Left renal cortex interstitium (tissue), 4 donors: ENCODE measurements at places on chromosomes 7 and 10. TPM values are rescaled to one million over a fixed set of nuclear protein-coding genes. Genes with fewer than 3 reads are reported as not detected.

The TMEM26 gene
- 9.6 TPM for polyA plus RNA-seq

The SPDYE6 gene
- polyA plus RNA-seq: 10.2 TPM

The TEX36 gene
- polyA plus RNA-seq: not detected

The SLC26A5 gene
- polyA plus RNA-seq: 0.60 TPM

The TRPV6 gene
- 8.4 TPM for polyA plus RNA-seq

DNA sequence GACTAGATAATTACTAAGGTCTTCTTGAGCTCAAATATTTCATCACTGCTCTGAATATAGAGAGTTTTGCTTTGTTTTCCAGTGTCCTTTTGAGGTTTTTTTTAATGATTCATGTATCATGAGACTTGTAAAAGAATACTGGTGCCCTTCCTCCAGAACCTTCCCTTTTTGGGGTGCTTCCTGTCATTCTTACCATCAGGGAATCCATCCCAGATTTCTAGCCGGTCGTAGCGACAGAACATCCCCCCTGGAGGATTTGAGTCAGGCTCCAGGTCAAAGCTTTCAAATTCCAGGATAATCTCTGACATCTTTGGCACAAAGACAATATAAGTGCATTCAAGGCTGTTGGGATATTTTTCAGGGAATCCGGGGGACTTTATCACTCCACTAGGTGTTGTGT, 71.0 kb downstream of the NRP1 start:
- DNase-seq: no peak

GRCh38 chr7:41257660-41258059, 445.2 kb downstream of the INHBA start:
- DNase-seq: no peak

DNA sequence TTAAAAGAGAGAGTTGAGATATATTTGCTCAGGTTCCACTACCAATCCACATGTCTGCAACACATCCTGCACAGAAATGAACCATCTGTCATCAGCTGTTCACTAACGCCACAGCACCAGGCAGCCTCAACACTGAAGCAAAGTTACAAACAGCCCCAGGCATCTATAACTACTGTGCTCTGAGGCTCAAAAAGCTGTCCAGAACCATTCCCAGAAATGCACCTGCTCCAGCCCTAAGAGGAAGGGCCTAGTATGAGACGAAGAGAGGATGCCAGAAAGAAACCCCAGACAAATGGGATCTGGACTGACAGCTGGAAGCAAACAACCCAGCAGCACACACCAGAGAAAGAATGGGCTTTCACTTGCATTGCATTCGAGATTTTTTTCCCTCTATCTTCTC, 159.3 kb downstream of the ELMO1 start:
- DNase-seq: no peak

GRCh38 chr7:141225916-141226618, 152.2 kb downstream of the TMEM178B start:
- no peak for DNase-seq

- no peak for DNase-seq
Measured at GRCh38 chr10:102648889-102649796, 4.9 kb downstream of the TRIM8 start.

DNA sequence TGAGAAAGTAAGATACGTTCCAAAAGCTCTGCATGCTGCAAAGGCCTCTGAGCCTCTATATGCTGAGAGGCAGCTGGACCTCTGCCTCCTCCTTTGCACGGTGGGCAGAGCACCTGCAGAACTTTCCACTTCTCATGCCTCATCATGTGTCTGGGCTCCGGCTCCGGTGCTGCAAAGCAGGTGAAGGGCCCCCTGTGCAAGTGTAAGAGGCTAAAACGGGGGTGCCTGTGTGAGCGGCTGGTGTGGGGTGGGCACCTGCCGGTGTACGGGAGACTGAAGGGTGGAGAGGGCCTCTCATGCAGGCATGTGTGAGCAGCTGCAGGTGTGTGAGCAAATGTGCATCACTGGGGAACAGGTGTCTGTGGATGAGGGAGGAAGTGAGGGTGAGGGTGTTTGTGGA, 121.0 kb downstream of the KCNMA1 start:
- no peak for DNase-seq

- no peak for DNase-seq
Measured at GRCh38 chr7:111107579-111107978, 16.7 kb downstream of the LRRN3 start.
